NCI-H510A treated with DMSO at 0.1 percent for 48 hours (cell line): ENCODE measurements at places on chromosomes 2 and 18.

DNA sequence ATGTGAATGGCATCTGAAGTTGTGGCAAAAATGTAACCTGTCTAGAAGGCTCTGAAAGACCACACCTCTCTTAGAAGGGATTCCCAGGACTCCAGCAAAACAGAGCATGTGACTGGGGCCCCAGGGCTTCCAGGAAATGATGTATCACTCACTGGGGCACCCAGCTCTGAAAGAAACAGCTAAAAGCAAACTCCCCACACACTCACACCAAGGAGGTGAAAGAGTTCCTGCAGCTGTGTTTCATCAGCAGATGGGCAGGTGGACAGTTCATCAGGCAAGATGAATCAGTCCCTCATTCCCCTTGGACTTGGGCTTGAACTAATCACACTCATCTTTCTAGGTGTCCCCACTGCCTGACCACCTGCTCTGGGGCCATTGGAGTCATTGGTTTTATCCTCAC is 76.2 kb downstream of the CCBE1 start:
- DNase-seq: no peak

GRCh38 chr2:38066421-38067115 is 9.4 kb downstream of the CYP1B1 start:
- DNase-seq: no peak

GRCh38 chr18:24263050-24263449 is 124.2 kb downstream of the CABYR start:
- peak; percentile 20 for DNase-seq

- no peak for DNase-seq
Measured at GRCh38 chr2:197198890-197199289, 111.7 kb downstream of the ANKRD44 start.

DNA sequence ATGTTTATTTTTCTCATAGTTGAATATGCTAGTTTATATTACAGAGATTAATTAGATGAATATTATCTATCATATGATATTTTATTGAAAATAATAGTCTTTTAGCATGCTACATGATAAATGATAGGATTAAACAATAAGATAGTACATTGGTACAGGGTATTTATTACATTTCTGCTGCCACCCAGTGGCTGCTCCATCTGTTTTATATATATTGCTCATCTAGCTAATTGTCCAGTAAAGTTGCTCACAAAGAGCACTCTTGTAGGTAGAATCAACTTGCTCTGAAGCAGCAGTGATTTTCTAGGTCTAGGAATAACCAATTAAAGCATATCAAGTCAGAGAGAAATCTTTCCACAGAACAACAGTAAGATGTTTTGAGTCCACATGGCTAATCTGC is 183.3 kb downstream of the ASXL3 start:
- DNase-seq: peak; percentile 86

GRCh38 chr2:240750409-240750808 is 58.7 kb downstream of the AQP12A start:
- no peak for DNase-seq

GRCh38 chr2:2717406-2717805 is 386.3 kb upstream of the MYT1L start:
- DNase-seq: no peak

DNA sequence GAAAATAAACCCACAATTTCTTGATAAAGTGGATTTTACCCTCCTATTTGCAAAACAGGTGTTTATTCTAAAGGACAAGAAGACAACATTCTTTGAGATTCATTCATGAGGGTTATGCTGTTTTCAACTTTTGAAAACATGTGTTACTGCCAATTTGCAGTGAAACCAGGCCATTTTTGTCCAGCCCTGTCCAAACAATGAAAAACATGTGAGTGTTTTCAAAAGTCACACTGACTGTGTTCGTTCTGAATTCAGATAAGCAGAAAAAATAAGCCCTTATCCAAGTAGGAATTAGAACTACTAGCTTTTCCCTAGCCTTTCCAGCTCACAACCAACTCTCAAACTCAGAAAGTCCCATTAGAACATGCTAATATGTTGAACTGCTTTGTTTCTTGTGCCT is 148.1 kb upstream of the PID1 start:
- DNase-seq: no peak

DNA sequence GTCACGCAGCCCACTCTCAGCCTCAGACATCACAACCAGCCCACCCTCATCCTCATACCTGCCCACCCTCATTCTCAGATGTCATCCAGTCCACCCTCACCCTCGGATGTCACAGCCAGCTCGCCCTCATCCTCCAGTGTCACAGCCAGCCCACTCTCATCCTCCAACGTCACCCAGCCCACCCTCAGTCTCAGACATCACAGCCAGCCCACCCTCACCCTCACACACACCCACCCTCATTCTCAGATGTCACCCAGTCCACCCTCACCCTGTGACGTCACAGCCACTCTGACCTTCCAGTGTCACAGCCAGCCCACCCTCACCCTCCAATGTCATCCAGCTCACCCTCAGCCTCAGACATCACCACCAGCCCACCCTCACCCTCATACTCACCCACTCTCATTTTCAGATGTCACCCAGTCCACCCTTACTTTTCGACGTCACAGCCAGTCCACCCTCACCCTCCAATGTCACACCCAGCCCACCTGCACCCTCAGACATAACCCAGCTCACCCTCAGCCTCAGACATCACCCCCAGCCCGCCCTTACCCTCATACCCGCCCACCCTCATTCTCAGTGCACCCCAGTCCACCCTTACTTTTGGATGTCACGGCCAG is 100.3 kb downstream of the LOXHD1 start:
- DNase-seq: no peak

GRCh38 chr2:129248198-129248597 is 731.3 kb upstream of the RAB6C start:
- no peak for DNase-seq

DNA sequence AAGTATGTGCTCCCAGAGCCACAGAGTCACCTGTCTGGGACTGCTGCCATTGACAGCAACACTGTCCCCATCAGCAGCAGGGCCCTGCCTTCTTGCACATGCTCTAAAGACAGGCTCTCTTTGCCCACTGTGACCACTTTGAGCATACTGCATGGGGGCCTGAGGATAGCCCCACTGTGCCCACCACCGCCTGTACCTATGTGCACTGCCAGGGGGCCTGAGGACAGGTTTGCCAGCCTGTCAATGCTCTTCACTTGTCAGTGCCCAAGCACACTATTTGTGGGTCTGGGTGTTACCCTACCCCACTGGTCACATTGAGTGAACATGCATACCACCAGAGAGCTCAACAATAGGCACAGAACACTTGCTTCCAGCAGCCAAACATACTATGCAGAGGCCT is 1137.0 kb upstream of the FANCL start:
- DNase-seq: no peak
